ENCODE measurements at places on chromosomes 4 and X.

DNA sequence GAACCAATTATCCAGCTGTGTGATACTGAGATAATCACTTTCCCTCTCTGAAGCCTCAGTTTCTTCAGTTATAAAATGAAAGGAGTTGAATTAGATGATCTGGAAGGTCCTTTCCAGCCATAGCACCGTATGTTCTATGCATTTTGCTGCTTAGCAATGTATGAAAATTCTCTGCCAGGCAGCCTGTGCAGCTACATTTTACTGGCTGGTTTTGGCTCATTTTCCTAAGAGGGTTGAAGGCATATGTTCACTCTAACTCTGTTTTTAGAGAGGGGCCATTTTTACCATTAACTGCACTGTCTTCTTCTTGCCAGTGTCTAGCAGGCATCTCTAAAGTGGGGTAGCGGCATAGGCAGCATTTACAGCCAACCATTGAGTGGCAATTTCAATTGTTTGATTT is 26.1 kb downstream of the TRPC5 start:
- DNase-seq: no peak

GRCh38 chrX:48834383-48834709 is 1.1 kb downstream of the PCSK1N start:
- DNase-seq: no peak

GRCh38 chr4:102298716-102299115 is 46.6 kb downstream of the SLC39A8 start:
- no peak for DNase-seq

- no peak for DNase-seq
These were observed at the start of gene PTTG2 for GRCh38 chr4:37960098-37960497. PTTG2 (plus strand) TSS chr4:37960398; CDS start chr4:37960435, 37 bp downstream.

DNA sequence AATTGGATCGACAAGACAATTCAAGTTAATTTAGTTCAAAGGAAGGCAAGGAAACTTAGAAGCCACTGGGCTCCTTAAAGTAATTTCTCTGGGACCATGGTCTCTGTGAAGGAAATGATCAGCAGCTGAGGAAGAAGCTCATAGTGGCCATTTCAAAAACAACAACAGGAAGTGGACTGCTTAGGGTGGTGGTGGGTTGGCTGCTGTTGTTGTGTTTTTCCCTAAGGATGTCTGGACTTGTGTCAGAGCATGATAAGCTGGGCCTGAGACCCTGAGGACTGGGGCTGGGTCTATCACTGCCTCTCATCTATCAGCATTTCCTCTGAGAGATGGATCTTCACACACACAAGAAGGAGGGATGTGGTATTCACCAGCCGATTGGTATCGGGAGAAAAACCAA is 18.3 kb downstream of the KDR start:
- no peak for DNase-seq
